Coronary artery (tissue), 2 donors: ENCODE measurements at places on chromosomes 13 and 19.

- DNase-seq, result no peak
Measured at GRCh38 chr13:113825841-113826240, 38.0 kb downstream of the GAS6 start.

GRCh38 chr13:112961457-112962369, 7.3 kb upstream of the MCF2L start:
- DNase-seq, result no peak

- DNase-seq, result no peak
Measured at GRCh38 chr13:32609428-32609827, 23.2 kb downstream of the PDS5B start.

- no peak for DNase-seq
Measured at GRCh38 chr19:41339936-41340335, 13.8 kb downstream of the TGFB1 start.

- no peak for DNase-seq
Measured at GRCh38 chr19:51440846-51441409, 17.3 kb downstream of the SIGLEC8 start.

GRCh38 chr13:29260684-29261083, 334.8 kb downstream of the SLC7A1 start:
- DNase-seq, result no peak

DNA sequence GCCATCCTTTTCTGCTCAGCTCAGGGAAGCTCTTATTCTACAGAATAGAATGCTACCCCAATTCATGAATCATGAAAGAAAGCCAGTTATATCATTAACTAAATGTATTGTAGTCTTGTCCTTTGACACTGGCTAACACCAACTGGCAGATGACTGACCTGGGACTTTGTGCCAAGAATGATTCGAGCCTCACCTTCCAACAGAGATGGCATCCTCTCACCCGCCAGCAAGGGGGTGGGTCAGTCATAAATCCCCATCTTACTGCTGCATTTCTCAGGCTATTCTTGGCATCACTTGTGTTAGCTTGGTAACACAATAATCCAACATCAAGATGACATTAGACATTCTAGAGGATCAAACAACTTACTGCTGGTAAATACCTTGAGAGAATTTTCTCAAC, 1239.8 kb upstream of the MIR17HG start:
- DNase-seq, result no peak

DNA sequence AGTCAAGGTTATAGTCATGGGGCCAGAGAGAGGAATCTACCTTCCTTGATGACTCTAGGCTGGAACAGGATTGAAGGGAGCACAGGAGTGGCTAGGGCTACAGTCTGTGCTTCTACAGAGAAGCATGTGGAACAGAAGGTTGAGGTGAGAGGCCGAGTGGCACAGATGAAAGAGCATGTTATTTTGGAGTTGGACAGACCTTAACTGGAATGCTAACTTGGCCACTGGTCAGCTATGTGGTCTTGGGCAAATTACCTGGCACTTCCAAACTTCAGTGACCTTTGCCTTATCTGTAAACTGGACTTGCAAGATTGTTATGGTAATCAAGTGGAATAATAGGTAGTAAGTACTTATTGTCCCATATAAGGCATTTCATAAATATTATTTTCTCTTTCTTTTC, 252.7 kb downstream of the KCNRG start:
- DNase-seq, result no peak

GRCh38 chr13:110726726-110727125, 13.2 kb downstream of the ING1 start:
- no peak for DNase-seq

- DNase-seq, result no peak
Measured at GRCh38 chr13:60143775-60144174, 20.0 kb downstream of the DIAPH3 start.

DNA sequence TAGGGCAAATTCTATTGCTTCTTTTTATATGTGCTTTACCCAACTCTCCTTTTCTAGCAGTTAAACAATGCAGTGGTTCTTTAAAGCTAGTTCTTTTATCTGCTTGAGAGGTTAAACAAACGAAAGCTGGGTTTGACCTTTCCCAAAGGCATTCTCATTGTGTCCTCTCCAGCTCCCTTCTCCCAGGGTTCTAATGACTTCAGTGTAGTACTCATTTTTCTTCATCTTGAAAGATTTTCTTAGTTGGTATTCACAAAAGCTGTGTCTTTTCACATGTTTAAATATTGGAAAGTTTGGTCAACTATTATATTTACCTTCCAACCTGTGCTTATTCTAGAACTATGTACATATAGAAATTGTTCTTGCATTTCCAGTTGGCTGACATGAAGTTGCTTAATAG, 1.5 kb downstream of the WASF3 start:
- no peak for DNase-seq

DNA sequence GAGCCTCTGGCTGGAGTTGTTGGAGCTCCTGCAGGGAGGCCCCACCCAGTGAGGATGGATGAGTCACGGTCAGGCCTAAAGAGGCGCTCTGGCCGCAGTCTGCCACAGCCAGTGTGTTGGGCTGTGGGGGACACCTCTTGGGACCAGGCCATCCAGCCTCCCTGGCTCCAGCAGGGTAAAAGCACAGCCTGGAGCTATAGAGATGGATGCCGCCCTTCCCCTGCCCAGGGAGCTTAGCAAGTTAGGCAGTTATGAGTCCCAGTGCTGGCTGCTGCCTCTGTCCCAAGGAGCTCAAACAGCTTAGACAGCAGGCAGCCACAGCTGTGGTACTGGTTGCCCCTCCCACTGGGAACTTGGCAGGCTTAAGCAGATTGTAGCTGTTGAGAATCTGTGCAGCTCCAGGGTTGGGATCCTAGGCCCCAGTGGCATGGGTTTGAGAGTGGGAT, 100.9 kb downstream of the NDFIP2 start:
- DNase-seq, result no peak

GRCh38 chr13:110309661-110310524, 2.8 kb downstream of the COL4A2 start:
- peak; percentile 70 for DNase-seq

DNA sequence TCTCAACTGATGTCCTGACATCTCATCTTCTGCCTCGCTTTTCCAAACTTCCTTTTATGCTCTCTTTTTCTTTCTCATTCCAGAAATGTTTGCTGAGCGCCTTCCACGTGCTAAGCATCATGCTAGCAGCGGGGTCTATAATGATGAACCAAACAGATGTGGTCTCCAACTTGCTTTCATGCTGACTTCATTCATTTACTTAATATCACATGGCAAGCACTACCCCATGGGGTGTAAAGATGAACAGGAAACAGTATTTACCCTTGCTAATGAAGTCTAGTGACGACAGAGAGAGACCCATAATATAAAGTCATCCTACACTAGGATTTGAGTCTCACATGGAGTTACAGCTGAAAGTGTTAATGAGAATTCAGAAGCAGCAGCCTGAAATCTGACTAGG, 21.6 kb upstream of the URAD start:
- no peak for DNase-seq

DNA sequence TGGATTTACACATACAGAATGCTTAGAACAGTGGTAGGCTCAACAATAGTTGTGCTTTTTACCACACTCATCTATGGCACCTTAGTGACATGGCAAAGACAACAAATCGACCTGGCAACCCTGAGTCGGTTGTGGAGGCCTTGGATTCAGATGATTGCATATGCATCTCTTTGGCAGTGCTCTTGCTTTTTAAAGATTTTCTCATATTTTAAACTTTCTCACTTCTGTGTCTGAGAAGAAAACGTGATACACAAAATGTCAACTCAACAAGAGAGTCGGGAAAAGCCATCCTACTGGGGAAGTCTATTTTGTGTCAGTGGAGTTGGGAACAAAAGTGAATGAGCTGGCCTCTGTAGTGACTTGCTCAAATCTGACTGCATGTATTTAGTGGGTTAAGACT, 85.8 kb downstream of the ATP8A2 start:
- DNase-seq, result no peak

GRCh38 chr19:13644645-13645044, 119.7 kb upstream of the MRI1 start:
- no peak for DNase-seq

GRCh38 chr19:47351548-47351947, 2.4 kb downstream of the DHX34 start:
- no peak for DNase-seq

DNA sequence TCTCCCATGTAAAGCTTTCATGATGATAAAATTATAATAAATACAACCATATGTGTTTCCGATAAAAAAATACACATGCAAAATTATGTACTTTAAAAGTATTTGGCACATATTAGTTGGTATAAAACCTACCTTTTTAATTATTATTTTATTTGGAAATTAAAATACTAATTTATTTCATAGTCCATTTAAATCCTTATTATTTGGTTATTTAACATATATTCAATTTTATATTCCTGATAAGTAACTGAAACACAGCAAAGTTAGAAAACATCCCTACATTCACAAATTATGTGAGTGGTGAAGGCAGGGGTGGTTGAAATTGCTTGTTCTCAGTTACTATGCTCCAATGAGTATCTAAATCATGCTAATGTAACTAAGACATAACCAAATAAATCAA, 920.5 kb downstream of the SLITRK1 start:
- no peak for DNase-seq

- DNase-seq, result no peak
Measured at GRCh38 chr19:13122275-13122878, 4.3 kb downstream of the NACC1 start.

DNA sequence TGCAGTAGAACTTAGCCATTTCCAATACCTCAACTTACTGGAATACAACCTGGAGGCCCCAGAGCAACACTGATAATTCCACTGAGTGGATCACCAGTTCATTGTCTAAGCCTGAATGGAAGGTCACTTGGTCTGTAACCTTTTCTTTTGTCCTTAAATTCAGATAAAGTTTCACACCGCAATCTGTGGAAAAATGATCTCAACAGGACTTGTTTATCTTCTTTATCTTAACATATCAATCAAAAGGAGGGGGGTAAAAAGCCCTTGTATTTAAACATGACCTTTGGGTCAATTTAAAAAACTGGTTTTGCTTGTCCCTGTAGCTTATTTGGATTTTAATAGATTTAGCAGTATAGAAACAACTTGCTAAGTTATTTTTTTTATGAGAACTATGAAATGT, 21.6 kb downstream of the SAE1 start:
- DNase-seq, result no peak

GRCh38 chr13:108225440-108225839, 7.2 kb downstream of the ABHD13 start:
- no peak for DNase-seq

DNA sequence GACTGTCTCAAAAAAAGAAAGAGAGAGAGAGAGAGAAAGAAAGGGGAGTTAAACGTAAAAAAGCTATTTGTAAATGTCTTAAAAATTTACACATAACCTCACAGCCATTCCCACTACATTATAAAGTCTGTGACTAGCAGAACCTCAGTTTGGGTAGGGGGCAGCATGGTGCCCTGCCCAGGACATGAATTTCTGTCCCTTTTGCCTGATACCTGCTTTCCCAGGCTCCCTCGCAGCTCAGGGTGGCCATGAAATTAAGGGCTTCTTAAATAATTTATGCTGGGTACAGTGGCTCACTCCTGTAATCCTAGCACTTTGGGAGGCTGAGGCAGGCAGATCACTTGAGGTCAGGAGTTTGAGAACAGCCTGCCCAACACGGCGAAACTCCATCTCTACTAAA, 4.8 kb downstream of the IFNL1 start:
- DNase-seq, result no peak

DNA sequence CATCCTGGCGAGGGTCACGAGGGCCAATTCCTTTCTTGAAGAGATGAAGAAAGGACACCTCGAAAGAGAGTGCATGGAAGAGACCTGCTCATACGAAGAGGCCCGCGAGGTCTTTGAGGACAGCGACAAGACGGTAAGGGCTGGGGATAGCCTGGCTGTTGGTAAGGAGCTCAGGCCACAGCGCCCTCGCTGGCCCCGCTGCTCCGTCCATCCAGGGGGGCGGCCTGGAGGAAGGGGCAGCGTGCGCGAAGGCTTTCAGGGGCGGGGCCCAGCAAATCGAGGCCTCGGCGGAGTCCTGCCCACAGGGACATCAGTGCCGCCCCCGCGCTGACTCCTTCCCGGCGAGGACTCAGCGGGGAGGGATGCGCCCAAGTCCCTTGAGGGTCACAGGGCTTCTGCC, 6.9 kb downstream of the F10 start:
- peak; percentile 36 for DNase-seq

DNA sequence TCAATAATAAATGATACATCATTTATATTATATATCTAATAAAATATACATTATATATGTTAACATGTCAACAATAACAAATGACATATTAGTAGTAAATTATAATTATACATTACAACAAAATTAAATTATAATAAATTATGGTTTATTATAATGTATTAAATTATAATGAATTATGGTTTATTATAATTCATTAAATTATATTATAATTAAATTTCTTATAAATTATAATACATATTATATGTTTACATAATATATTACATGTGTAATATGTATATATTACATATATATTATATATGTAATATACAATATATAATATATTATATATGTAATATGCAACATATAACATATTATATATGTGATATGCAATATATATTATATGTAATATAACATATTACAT, 20.5 kb downstream of the C3 start:
- DNase-seq, result no peak

DNA sequence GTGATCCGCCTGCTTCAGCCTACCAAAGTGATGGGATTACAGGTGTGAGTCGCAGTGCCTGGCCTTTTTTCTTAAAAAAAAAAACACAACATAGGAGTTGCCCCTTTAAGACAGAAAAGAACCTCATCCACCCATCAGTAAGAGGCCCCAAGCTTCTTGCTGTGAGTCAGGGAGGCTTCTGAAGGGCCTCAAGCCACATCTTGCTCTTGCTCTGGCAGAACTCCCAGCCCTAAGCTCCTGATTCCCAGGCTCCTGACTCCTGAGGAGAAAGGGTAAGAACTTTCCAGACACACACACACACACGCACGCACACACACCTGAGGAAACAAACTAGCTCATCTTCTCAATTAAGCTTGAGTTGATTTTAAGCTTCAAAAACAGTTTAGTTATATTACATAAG, 6.9 kb downstream of the ETFB start:
- no peak for DNase-seq

- DNase-seq, result no peak
Measured at GRCh38 chr19:7393459-7393858, 44.7 kb downstream of the ARHGEF18 start.

- no peak for DNase-seq
Measured at GRCh38 chr13:46536341-46536740, 16.6 kb upstream of the LRCH1 start.
